ENCODE measurements at places on chromosomes 11 and 22.

GRCh38 chr22:46430961-46431838 lies 95.7 kb downstream of the TRMU start:
- no peak for DNase-seq

DNA sequence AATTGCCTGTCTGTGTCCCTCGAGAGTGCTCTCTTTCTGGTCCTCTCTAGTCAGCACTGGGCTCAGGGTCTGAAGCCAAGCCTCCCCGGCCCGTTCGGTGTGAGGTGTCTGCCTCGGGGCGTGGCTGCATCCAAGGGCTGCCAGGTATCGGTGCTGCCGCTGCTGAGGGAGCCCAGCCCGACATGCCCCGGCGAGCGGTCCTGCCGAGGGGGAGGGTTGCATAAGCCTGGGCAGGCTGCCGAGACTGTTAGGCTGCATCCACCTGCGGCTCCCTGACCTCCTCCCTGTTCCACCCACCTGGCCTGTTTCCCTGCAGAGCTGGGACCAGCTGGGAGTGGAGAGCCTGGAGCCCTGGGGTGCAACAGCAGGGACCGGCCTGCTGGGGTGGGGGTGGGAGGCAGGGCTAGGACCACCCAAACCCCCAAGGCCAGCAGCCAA lies 6.3 kb downstream of the OVOL1 start:
- DNase-seq: no peak

- DNase-seq: no peak
These were observed 20.5 kb upstream of the FSHB start for GRCh38 chr11:30210357-30210756.

DNA sequence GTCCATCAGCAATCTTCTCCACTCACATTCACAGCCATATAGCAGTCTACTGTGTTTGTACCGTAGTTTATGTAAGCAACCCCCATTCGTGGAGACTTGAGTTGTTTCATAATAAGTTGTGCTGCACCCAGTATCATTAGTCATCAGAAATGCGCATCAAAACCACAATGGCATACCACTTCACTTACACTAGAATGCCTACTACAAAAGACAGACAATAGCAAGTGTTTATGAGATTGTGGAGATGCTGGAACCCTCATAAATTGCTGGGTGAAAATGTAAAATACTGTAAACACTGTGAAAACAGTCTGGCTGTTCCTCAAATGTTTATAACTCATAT lies 133.3 kb downstream of the ATXN10 start:
- no peak for DNase-seq

GRCh38 chr11:60899046-60899936 lies 7.1 kb downstream of the PRPF19 start:
- DNase-seq: no peak

DNA sequence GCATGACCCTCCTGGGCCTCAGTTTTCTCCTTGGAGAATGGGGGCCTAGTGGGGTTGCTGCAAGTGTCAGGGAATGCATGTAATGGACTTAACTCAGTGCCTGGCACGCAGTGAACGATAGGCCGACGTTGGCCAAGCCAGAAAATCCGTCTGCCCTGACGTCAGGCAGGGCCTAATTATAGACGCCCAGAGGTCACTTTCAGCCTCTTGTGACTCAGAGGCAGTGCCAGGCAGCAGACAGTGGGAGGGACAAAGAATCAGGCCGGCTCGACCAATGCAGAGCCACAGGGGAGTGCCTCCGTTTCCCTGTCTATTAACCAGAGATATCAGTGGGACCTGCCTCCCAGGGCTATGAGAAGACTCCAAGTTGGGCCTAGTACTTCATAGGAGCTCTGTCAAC lies 115.0 kb downstream of the MN1 start:
- no peak for DNase-seq

DNA sequence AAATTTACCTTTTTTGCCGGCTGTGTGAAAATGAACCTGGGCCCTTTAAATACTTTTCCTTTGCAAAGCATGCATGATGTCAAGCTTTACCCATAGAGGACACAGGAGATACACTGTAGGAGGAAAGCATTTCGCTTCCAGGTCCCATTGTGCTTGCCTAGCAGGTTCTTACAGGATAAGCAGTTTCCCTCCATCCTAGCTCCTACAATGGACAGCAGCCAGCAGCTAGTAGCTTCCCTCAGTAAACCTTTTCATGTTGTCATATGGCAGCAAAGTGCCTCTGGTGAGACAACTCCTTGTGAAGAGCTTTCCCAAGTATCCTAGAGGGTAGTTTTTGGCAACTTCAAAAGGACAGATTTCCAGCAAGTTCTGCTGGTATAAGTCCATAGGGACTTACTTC lies 78.4 kb downstream of the RBFOX2 start:
- no peak for DNase-seq

GRCh38 chr22:23212061-23213021 lies 32.0 kb downstream of the BCR start:
- DNase-seq: no peak

- DNase-seq: no peak
These were observed 2.5 kb downstream of the TMEM184B start for GRCh38 chr22:38270091-38270992.

DNA sequence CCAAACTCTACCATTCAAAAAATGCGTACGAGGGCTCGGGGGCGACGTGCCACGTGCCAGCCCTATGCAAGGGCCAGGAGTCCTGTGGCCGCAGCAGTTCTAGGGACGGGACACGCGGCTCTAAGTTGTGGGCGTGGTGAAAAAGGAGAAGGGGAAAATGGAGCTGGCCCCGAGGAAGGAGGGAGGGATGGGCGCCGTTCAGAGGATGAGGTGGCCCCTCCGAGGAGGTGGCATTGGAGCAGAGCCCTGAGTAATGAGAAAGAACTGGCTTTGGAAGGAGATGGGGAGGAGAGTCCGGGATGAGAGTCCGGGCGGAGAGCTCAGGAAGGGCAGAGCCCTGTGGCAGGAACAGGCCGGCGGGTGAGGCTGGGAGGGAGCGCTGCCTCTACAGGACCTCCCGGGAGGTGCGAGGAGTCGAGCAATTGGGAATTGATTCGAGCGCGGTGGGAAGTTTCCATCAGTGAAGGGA lies 21.0 kb downstream of the OTUB1 start:
- no peak for DNase-seq
